ENCODE measurements at places on chromosomes 7 and 10.

DNA sequence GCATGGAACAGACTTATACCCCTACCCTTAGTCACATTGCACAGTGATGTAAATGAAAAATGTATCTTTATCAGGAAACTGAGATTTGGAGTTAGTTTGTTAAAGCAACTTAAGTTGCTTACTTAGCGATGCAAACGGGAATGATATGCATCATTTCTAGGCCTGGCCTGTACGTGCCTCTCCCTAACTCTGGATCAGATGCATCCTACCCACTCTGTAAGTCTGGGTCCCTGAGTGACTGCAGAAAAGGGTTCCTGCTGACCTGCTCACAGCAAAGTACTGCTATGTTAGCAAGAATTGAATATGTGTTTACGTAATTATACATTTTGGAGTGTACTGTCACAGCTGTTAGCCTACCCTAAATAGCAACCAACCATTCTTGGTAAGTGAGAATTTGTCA lies 30.7 kb upstream of the PRTFDC1 start:
- no peak for DNase-seq

DNA sequence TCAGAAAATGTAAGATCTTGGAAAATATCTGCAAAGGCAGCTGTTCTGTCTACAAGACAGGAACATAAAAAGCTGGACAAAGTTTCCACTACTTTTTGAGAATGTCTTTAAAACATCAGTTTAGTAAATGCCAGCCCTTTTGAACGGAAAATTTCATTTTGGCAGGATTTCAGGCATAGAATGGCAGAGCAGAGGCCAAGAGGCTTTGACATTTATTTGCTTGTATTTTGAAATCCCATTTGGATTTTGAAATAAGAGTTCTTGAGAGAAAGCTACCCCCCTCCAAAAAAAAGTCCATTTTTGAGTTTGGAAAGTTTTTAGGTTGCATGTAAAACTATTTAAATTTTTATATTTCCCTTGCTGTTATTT lies 3.1 kb upstream of the ETV1 start:
- no peak for DNase-seq

- no peak for DNase-seq
Measured at GRCh38 chr10:23980094-23980493, 228.8 kb upstream of the KIAA1217 start.

- DNase-seq: no peak
Measured at GRCh38 chr7:36119005-36119706, 33.9 kb upstream of the EEPD1 start.

DNA sequence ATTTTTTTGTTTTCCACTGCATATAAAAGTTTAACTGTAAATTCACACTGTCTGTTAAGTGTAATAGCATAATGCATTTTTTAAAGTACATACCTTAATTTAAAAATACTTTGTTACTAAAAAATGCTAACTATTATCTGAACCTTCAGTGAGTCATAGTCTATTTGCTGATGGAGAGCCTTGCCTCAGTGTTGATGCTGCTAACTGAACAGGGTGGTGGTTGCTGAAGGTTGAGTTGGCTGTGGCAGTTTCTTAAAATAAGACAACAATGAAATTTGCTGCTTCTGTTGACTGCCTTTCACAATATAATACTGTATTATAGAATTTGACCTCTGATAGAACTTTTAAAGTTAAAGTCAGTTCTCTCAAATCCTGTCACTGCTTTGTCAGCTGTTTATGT lies 72.3 kb upstream of the GATAD1 start:
- DNase-seq: no peak

DNA sequence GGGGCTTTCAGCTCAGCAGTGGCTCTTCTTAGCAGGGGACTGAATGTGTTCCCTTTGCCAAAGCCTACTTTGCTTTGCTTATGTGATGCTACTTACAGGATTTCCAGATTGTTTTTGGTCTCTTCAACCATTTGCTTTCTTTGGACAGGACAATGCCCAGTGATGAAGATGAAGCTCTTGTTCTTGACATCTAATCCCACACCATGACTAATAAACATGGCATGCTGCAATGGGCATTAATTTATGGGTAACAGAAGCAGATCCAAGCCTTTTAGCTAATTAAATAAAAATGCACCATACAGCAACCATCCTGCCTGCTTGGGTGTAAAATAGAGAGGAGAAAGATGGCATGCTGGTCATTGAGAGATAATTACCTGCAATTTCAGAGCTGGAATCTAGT lies 175.5 kb upstream of the ITGB1 start:
- DNase-seq: no peak

DNA sequence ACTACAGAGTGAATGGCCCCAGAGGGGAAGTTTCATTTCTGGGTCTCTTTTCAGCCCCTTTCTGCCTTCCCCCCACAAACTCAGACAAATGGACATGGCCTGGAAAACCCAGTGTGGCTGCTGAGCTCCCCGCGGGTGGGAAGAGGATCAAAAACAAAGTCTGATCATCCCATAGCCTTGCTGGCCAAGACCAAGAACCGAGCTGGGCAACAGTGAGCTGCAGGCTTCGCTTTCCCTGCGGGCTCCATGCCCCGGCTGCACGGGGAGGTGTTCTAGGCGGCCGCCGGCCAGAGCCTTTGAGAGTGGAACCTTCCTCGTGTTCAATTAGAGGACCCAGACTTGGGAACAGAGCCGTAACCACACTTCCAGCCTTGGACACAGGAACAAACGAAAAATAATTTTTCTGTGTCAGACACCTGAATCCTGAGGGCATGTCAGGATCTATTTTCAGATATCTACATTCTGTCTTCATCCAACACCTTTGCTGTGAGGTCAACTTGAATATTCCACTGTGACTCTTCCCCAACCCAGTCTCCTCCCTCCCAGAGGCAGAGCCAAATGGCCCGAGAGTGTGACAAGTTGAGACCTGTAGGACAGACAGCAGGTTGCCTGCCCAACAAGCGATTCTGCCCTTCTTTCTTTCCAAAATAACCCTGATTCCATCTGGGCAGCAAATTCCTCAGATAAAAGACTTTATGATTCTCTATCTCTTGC lies 26.0 kb downstream of the WDR86 start:
- DNase-seq: no peak

DNA sequence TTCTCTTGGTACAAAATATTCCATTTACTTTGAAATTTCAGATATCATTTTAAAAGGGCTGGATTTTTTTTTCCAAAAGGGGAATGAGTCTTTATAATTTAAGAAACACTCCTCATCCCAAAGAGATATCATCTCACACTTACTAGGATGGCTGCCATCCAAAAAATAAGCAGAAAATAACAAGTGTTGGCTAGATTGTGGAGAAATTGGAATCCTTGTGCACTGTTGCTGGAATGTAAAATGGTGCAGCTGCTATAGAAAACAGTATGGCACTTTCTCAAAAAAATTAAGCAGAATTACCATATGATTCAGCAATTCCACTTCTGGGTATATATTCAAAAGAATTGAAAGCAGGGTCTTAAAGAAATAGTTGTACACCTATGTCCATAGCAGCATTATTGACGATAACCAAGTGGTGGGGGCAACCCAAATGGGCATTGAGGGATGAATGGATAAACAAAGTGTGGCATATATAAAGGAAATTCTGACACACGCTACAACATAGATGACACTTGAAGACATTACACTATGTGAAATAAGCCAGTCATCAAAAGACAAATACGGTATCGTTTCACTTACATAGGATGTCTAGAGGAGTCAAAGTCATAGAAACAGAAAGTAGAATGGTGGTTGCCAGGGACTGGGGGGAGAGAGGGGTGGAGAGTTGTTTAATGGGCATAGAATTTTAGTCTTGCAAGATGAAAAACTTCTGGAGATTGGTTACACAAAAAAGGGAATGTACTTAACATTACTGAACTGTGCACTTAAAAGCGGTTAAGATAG lies 53.8 kb downstream of the LSM5 start:
- DNase-seq: no peak

GRCh38 chr10:48623009-48623408 lies 18.1 kb upstream of the ARHGAP22 start:
- DNase-seq: no peak

- DNase-seq: no peak
Measured at GRCh38 chr7:50552921-50553320, 12.3 kb downstream of the DDC start.

DNA sequence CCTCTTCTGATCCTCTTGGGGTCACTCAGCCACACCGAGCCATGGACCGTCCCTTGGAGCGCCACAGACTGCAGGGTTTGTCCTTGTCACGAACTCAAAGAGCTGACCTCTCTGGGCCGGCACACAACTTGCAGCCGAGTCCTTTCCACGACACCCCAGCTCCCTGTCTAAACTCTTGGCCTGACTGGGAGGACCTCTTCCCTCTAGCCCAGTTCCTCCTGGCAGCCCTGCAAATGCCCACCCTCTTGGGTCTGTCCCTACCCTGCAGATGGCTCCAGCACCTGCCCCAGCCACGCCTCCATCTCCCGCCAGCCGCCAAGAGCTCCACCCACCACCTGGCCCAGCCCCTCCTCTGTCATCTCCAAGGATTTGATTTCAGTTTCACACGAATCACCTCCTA lies 339.2 kb downstream of the DNAJB6 start:
- DNase-seq: no peak

DNA sequence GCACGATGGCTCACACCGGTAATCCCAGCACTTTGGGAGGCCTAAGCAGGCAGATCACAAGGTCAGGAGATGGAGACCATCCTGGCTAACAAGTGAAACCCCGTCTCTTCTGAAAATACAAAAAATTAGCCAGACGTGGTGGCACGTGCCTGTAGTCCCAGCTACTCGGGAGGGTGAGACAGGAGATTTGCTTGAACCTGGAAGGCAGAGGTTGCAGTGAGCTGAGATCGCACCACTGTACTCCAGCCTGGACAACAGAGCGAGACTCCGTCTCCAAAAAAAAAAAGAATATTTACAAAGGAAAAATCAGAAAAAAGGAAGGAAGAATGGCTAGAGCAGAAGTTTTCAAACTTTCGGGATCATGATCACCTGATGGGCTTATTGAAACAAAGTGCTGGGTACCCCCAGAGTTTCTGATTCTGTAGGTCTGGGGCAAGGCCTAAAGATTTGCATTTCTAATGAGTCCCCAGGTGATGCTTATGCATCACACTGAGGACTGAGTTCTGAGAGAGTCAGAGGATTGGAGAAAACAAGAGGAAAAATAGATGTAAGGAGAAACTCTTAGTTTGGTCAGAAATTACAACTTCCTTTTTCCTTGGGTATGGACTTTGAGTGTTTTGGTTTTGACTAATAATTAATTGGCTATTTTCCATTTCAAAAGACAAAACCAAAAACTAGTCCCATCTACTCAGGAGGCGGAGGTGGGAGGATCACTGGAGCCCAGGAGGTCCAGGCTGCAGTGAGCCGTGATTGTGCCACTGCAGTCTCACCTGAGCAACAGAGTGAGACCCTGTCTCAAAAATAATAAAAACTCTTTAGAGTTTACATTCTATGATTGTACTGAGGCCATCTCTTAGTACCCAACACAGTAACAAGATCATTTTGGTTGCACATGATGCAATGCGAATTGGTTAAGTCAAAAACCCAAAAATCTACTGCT lies 14.4 kb downstream of the MARCHF5 start:
- no peak for DNase-seq

GRCh38 chr10:88230251-88230650 lies 352.9 kb downstream of the RNLS start:
- no peak for DNase-seq

DNA sequence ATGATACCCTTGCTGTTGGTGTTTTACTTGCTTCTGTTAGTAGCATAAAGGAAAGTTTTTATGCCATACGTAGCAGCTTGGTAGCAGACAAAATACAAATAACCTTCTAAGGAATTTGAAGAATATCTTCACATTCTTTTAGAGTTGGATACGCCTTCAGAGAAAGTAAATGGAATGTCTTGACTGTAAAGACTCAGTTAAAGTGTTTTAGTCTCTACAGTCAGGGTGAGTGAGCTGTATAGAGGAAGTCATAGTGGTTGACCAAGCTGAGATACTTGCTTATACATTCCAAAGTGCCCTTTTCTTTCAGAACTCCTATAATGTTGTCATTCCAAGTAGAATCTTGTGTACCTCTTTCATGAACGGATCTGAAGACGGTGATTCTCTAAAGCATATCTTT lies 37.7 kb downstream of the RABGEF1 start:
- no peak for DNase-seq

DNA sequence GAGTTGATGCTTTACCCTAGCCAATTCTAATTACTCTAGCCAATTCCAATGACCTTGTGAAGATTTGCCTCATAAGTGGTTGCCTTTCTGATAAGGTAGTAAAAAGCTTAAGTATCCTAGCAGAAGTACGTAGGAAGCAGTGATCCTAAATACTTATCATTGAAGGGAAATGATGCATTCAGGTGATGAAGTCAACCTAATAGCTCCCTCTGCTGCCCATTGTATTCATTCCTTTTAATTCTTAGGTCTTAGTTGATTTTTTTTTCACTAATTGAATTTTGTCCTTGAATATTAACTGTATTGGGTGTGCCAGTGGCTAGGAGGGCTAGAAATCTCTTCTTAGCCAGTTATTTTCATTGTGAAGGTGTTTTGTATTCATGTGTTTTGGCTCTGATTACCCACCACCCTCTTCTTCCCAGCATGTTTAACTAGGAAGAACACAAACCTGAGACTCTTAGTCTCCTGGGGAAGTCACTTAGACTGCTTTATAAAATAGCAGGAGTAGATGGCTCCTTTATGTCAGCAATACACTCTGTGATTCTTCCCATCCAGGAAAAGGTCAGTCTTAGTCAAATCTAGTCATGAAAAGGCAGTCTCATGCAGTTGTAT lies 46.3 kb downstream of the PLEKHA8 start:
- no peak for DNase-seq

DNA sequence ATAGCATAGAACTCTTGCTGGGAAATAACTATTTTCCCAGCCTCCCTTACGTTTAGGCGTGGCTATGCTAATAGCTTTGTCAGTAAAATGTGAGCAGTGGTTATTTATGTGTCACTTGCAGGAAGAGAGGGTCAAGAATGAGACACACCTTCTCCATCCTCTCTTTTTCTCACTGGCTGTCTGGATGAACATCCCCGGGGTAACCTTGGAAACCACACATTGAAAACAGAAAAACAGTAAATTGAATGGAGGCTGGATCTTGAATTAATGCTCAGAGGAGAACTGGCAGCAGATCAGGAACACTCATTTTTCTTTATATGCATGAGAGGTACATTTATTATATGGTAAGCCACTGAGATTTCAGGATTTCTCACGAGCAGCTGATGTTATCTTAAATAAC lies 127.6 kb downstream of the DNAJB9 start:
- no peak for DNase-seq

GRCh38 chr7:18547509-18548187 lies 52.1 kb downstream of the HDAC9 start:
- DNase-seq: no peak

- no peak for DNase-seq
Measured at GRCh38 chr7:106057962-106058927, 53.9 kb downstream of the SYPL1 start.

- DNase-seq: no peak
Measured at GRCh38 chr10:116815641-116816415, 33.5 kb upstream of the ENO4 start.

DNA sequence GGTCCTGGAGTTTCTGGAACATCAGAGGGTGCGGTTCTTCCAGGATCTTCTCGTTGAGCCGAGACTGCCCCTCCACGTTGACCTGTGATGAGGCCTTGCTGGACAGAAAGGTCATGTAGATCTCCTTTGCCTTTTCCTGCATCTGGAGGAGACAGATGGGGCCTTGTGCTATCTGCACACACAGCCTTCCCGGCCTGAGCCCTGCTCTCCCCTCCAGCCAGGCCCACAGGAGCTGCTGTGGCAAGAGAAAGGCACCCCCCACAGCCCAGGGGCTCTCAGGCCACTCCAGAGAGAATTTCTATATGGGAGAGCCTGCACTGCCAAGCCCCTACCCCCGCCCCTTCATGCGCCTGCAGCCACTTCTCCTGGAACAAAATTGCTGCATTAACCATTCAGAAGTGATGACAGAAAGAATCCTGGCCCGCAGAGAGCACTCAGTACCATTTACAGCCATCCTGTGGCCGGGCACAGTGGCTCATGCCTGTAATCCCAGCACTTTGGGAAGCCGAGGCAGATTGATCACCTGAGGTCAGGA lies 26.9 kb downstream of the RGS10 start:
- DNase-seq: no peak
